Fibroblast of skin of scalp (primary cell): ENCODE measurements at places on chromosomes 1 and 21.

DNA sequence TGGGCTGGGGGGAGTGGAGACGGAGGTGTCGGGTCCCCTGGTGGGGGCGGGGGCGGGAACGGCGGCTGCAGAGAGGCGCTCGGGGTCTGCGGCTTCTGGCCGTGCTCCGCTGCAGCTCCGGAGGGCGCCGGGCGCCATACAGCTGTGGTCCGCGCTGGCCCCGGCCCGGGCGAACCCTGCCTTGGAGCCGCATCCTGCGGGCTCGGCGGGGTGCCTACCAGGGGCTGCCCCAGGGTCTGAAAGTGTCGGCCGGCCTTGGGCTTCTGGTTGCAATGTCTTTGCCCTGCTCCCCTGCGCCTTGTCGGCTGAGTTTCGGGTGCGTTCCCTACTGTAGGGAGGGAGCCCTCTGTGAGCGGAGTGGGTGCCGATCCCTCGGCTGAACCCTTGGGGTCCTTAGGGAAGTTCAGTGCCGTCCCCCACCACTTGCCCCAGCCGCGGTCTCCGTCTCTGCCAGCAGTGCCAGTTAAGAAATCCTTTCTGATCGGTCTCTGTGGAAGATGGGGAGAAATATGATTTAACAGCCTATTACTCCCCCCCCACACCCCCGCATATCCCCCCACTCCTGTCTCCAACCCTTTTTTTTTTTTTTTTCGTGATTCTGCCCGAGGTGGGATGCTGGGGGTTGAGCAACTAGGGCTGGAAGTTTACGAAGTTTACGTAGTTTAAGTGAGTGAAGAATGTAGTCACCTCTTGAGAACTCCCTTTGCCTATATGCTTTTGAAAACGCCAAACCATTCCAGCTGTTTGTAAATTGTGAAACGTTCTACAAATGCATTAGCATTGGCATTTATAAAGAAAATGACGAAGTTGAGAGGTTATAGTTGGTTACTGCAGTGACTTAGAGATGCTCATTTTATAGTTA, 588 bp downstream of the NEXN start:
- peak; percentile 65 for DNase-seq

DNA sequence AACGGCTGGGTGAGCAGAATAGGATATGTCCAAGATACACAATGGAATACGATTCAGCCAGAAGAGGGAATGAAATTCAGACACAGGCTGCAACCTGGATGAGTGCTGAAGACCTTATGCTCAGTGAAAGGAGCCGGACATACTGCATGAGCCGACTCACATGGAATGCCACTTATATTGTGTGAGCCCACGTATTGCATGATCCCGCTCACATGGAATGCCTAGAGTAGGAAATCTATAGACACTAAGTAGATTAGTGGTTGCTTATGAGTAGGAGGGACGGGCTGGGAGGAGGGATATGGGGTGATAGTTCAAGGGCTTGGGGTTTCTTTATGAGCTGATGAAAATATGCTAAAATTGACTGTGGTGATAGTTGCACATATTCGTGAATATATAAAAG, 26.8 kb downstream of the TMPRSS2 start:
- peak; percentile 84 for DNase-seq

GRCh38 chr21:34219334-34220060, 144.3 kb upstream of the KCNE2 start:
- peak; percentile 78 for DNase-seq

DNA sequence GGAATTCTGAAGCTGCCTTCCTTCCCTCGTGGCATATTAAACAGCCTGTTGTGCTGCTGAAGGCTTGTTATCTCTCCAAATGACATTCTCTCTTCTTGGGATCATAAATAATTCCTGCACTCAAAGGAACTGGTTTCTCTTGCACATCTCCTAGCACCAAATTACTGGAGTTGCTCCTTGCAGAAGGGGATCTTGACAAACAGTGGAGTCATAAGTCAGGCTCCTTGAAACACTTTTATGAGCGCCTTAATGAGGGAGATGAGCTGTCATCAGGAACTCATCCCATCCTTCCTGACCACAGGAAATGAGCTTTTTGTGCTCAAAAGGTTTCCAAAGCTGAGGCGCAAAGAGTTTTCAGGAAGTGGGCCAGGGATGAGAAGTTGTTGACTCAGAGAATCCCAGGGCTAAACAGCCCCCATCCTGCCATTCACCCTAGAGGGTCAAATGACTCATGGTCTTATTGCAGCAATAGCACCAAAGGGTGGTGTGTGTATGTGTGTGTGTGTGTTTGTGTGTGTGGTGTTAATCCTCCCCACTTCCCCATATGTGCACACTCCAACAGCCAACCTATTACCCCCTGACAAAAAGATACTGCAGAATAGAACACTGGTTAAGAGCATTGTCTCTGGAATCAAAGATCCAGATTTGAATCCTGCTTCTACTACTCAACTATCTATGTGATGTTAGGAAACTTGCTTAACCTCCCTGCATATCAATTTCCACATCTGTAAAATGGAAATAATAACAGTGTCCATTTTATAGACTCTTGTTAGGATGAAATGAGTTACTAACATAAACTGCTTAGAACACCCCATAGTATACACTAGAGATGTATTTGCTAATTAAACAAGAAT, 2.8 kb upstream of the PHC2 start:
- DNase-seq = peak; percentile 98

DNA sequence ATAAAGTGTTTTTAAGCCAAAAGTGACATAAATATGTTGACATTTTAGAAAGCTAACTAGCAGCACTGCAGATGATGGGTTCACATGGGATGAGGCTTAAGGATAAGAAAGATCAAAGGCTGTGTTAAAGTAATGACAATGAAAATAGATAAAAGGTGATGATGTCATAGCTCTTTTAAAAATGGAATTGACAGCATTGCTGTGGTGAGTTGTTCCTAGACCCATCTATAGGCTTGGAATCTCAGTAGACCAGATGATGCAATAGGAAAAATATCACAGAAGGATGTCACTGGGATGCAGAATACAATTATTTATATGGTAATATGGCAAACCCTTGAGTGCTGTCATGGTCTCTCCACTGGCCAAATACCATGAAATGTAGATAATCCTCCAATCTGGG, 286.0 kb downstream of the PLA2G4A start:
- DNase-seq = no peak

- peak; percentile 24 for DNase-seq
These were observed 125.8 kb downstream of the SLC45A1 start for GRCh38 chr1:8443558-8444194.

GRCh38 chr1:61520401-61520800, 204.5 kb downstream of the TM2D1 start:
- no peak for DNase-seq

DNA sequence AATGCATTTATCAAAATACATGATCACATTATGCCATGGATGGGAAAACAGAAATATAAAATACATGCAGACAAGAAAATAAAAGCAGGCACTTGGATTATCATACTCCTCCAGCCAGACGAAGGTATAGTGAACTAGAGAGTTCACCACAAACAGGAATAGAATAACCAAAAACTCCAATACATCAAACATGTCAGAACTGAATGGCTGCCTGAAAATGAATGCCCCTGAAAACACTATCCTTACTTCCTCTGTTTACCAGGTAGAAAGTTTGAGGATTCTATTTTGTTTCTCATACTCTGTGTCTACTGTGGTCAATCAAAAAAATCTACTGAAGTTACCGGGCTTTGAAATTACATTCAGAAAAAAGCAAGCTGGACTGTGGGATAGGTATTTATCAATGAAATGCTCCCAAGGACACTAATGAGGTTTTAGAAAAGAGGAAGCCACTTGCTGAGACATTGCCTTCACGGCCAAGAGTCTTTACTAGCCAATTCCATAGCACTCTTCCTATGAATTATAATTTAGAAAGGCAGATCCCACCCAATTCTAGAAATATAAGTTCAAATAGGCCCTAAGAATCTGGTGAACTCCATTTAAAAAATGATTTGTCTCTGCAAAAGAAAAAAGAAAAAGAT, 197.7 kb downstream of the SMYD3 start:
- DNase-seq = no peak

GRCh38 chr1:155062702-155063411, 683 bp upstream of the EFNA4 start:
- peak; percentile 51 for DNase-seq

GRCh38 chr21:32819694-32820093, 48.1 kb upstream of the PAXBP1 start:
- DNase-seq = peak; percentile 92

GRCh38 chr1:45501505-45501859, 1.4 kb downstream of the MMACHC start:
- no peak for DNase-seq

GRCh38 chr1:93844262-93845045, 34.6 kb downstream of the DNTTIP2 start:
- DNase-seq = peak; percentile 83

GRCh38 chr1:37840711-37841110, 18.7 kb downstream of the MTF1 start:
- DNase-seq = no peak

GRCh38 chr1:169060919-169061639, 45.4 kb upstream of the ATP1B1 start:
- DNase-seq = no peak

DNA sequence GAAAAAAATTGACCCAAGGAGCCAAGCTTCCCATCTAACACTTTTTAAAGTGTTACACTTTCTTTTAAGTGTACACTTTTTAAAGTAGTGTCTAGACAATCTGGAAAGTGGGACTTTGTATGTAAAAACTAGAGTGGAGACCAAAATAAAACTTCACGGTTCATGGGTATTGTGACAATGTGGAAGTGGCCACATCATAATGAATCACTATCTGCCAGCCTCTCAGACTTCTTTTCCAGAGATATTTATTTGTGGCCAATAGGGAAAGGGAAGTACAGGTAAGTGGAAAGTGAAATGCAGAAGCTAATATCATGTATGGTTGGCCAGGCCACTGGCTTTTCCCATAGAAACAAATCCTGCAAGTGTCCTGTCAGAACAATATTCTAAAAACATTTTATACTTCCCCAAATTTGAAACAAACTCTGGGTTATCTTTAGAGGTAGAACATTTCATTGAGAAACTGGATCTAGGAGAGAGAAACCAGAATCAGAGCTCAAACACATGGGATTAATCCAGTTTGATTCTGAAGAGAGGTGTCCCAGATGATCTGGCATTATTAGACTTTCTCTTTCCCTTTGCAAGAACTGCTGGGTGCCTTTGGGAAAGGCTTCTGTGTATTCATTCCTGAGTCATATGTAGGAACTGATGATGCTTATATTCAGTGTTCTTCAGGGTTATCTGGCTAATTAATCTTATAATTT, 2.0 kb downstream of the TNFSF18 start:
- peak; percentile 16 for DNase-seq

- no peak for DNase-seq
These were observed 1.5 kb downstream of the LCE3E start for GRCh38 chr1:152565115-152565514.

DNA sequence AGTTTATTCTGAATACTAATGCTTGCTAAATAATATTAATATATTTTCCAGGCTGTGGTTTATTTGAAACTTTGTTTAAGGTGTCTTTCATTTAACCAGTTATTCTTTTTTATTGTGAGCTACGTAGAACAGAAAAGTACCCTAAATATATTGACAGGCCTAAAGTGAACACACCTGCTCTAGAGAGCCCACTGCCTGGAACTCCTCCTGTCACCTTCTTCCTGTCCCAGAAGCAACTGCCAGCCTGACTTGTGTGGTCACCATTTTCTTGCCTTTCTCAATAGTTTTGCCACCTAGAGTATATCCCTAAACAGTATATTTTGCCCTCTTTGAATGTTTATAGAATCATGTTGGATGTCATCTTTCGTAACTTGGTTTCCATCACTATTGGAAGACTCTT, 48.5 kb downstream of the SCCPDH start:
- DNase-seq = no peak

DNA sequence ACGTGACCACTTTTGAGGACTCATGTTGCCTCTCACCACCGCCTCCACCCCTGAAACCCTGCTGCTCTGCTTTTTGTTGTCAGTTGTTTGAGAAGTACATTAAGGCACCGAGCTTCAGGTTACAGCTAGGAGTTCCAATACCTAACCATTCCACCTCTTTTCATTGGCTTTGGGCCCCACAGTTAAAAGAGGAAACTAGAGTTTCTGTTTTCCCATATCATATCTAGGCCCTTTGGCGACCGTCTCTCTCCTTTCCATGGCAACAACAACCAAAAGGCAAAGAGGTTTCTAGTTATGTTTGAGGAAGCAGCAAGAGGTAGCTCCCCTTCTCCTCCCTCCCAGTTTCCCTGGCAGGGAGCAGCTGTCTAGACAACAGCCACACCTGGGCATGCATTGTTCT, 5.9 kb downstream of the ANKRD35 start:
- no peak for DNase-seq

DNA sequence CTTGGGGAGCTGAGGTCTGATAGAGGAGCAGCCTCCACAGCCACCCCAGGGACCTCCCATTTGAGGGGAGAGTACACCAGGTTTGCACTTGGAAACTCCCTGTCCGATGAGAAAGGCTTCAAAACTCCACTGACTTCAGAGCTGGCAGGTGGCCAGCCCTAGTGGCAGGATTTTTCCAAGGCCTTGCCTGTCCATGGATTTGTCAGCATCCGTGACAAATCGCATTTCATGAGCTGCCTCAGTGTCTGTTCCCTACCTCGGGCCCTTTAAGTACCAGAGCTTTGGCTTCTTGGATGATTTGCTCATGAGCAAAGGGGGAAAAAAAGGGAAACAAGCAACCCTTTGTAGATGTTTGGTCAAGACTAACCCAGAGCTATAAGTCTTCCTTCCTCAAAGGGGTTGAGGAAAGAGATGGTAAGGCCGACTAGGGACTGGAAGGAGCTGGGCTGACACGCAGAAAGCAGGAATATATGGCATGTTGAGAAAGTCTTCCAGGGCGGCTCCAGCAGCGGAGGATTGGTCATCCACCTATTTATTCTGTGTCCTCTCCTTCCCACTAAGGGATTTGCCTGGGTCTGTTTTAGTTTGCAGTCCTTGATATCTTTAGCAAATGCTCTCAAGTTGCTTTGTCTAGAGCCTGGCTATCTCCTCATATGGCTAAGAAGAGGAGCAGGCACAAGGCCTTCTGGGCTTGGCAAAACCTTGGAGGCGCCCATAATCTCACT, 2.7 kb upstream of the HSPG2 start:
- peak; percentile 98 for DNase-seq

GRCh38 chr1:156407344-156407743, 38.3 kb downstream of the RHBG start:
- no peak for DNase-seq

DNA sequence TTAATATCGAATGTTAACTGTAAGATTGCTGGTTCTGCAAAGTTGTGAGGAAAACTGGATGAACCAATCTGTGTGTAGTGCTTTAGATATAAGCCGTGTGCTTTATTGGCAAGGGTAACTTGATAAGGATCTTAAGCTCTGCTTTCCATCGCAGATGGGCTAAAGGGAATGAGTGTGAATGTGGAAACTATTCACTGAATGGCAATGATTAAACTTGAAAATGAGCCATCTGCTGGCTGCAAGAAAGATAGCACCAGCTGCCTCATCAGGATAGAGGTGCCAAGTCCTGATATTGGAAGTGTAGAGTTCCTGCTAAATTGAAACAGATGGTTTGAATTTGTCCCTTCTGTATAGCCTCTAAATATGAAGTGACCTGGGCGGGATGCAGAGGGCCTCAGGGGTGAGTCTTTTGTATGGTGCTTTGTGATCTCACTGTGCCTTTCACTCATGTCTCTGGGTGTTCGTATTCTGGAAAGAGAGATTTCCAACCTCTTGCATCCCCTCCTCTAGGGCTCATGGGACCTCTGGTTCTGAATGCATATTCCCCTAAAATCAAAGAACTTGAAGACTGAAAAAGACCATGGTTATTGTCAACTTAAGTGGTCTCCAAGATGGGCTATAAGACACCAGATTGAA, 9.2 kb downstream of the FCRL3 start:
- peak; percentile 34 for DNase-seq
